Activated CD8-positive, alpha-beta T cell treated with anti-CD3 and anti-CD28 coated beads, Interleukin-2, amount 10 ng/mL, durations not matched to agents 7 days and 5 days (primary cell): ENCODE measurements at places on chromosomes 7 and 10. TPM values are rescaled to one million over a fixed set of nuclear protein-coding genes. Genes with fewer than 3 reads are reported as not detected.
A peak's percentile ranks its signal among the peaks of the same experiment; 100 is the strongest.

- no peak for DNase-seq
- peaks cover 63% of the 10 kb centered on the region for H3K4me1 ChIP-seq
- peaks cover 30% of the 10 kb centered on the region for H3K36me3 ChIP-seq
Measured at GRCh38 chr10:5813091-5813340, 218 bp downstream of the GDI2 start.

RSPH10B2 gene
- total RNA-seq = 0.63 TPM

DNA sequence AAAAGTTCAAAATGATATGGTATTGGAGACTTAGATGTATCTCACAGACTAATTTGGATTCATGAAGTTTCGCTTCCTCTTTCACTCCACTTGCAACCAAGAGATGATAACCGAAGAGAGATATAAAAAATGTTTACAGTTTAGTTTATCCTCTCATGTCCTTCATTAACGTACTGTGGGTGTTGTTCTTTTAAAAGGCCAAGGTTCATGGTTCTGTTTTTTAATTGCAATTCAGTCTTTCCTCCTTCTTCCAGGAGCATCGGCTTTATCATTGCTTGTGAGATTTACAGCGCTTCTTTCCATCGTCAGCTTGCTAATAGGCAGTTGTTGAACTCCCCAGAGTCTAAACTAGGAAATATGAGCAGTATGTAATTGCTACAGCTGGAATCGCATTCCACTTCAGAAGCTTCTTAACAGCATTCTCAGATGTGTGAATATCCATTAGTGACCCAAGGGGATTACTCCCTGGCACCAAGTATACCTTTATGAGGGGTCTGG is 75.9 kb upstream of the HGF start:
- no peak overlapping the region for H3K4me3 ChIP-seq
- no peak for DNase-seq
- no peaks in the 10 kb centered on the region for H3K27me3 ChIP-seq
- no peaks in the 10 kb centered on the region for H3K36me3 ChIP-seq
- H3K27ac ChIP-seq = no peak overlapping the region

GRCh38 chr10:128398999-128399398 is 272.8 kb upstream of the MKI67 start:
- no peaks in the 10 kb centered on the region for H3K36me3 ChIP-seq
- no peak overlapping the region for H3K27ac ChIP-seq
- H3K4me3 ChIP-seq = no peak overlapping the region
- H3K27me3 ChIP-seq = no peaks in the 10 kb centered on the region
- DNase-seq = no peak

HOXA10 gene
- not detected for total RNA-seq

HABP2 gene
- total RNA-seq = not detected

GRCh38 chr7:127717502-127718339 is 65.7 kb downstream of the SND1 start:
- H3K27ac ChIP-seq = no peak overlapping the region
- no peaks in the 10 kb centered on the region for H3K27me3 ChIP-seq
- peaks cover 12% of the 10 kb centered on the region for H3K4me1 ChIP-seq
- H3K36me3 ChIP-seq = peaks cover 56% of the 10 kb centered on the region

- no peaks in the 10 kb centered on the region for H3K4me1 ChIP-seq
- no peak overlapping the region for H3K4me3 ChIP-seq
Measured at GRCh38 chr7:151896086-151896485, 19.2 kb upstream of the PRKAG2 start.

DNA sequence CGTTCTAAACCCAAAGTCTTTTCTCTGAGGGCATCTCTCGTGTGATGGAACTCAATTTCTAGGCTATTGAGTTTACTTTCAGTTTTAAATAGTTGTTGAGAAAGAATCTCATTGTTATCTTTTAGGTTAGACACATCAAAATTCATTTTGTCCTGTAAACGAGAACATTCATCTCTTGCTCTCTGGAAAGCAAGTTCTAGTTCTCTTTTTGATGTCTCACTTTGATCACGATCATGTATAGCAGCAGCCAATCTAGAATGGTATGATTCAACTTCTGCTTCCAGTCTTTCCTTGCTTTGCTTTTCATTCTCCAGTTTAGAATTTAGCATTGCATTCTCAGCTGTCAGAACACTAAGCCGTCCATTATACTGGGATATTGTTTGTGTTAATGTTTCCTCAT is 65.1 kb downstream of the ANKRD26 start:
- no peak for DNase-seq
- H3K27me3 ChIP-seq = no peaks in the 10 kb centered on the region
- peaks cover 13% of the 10 kb centered on the region for H3K4me1 ChIP-seq
- no peak overlapping the region for H3K27ac ChIP-seq
- peak overlapping the region; percentile 9 for H3K4me3 ChIP-seq
- H3K36me3 ChIP-seq = peaks cover 17% of the 10 kb centered on the region

GRCh38 chr10:4131407-4132215 is 346.6 kb upstream of the KLF6 start:
- H3K4me1 ChIP-seq = peaks cover 39% of the 10 kb centered on the region
- no peaks in the 10 kb centered on the region for H3K27me3 ChIP-seq
- H3K4me3 ChIP-seq = no peak overlapping the region
- H3K36me3 ChIP-seq = peaks cover 41% of the 10 kb centered on the region

SFTPA2 gene
- total RNA-seq = not detected

DNA sequence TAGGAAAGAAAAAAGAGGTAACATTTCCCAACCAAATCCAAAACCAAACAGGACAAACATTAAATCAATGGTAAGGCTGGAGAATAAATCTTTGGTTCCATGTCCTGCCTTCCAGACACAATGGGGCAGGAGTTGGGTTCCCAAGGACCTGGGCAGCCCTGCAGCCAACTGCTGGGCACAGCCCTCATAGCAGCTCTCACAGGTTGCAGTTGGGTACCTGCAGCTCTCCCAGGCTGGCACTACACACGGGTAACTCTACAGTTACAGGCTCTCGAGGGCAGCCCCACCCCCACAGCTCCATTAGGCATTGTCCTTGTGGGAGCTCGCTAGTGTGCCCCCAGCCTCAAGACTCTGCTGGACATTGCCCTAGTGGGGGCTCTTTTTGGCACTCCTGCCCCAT is 7.5 kb downstream of the GRB10 start:
- H3K27me3 ChIP-seq = peaks cover 8% of the 10 kb centered on the region
- no peak overlapping the region for H3K4me3 ChIP-seq
- no peak overlapping the region for H3K27ac ChIP-seq
- H3K4me1 ChIP-seq = no peaks in the 10 kb centered on the region

GRCh38 chr10:13993673-13994089 is 337.0 kb downstream of the FRMD4A start:
- H3K4me1 ChIP-seq = peaks cover 7% of the 10 kb centered on the region
- DNase-seq = no peak
- no peak overlapping the region for H3K4me3 ChIP-seq

DNA sequence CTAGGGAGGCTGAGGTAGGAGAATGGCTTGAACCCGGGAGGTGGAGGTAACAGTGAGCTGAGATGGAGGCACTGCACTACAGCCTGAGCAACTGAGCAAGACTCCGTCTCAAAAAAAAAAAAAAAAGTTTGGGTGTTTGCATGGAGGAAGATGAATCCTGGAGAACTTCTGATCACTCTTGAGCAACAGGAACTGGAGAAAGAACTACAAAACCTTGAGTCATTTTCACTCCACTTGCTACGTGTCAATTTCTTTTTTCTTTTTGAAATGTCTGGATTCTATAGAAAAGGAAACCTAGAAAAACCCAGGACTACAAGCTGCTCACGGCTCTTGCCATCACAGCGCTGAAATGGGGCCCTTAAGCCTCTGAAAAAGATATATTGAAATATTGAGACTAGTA is 189.6 kb upstream of the NRP1 start:
- no peak overlapping the region for H3K27ac ChIP-seq
- DNase-seq = no peak
- no peak overlapping the region for H3K4me3 ChIP-seq

DNA sequence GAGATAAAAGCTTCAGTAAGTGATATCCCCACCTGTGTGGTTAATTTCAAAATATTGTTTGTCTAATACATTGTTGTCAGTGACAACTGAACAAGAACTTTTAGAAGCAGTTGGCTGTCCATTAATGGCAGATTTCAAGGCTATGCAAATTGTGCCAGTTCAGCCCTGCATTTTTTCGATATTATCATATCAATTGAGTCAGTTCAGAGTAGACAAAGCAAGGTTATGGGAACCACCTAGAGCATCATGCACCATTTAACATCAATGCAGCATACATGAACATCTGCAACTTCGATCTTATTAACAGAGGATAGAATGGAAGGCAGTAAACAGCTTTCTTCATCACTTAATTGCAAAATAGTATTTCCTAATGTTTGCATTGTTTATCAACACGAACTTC is 180.7 kb upstream of the KAT6B start:
- DNase-seq = no peak
- H3K4me1 ChIP-seq = no peaks in the 10 kb centered on the region
- no peak overlapping the region for H3K4me3 ChIP-seq
- peaks cover 21% of the 10 kb centered on the region for H3K36me3 ChIP-seq
- H3K27ac ChIP-seq = no peak overlapping the region

DNA sequence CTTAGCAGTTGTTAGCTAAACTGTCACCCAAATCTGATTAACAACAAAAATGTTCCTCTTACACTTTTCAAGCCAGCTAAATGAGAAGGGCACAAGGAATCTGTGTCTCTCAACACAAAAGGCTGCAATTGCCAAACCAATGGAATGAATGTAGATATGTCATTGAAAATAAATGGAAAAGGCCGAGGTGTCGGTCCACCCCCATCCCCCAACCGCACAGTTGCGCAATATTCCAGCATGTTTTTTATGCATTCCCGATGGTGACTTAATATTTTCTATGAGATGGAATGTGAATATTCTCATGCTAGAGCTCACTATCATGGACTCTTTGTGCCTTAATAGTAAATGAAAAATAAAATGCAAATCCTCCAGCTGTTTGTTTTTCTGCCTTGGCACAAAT is 181.6 kb upstream of the LRGUK start:
- H3K4me3 ChIP-seq = no peak overlapping the region
- H3K4me1 ChIP-seq = no peaks in the 10 kb centered on the region
- DNase-seq = no peak
- peaks cover 2% of the 10 kb centered on the region for H3K36me3 ChIP-seq
- no peak overlapping the region for H3K27ac ChIP-seq

ACTL6B gene
- total RNA-seq = not detected

MTURN gene
- total RNA-seq = 1.1 TPM

DNA sequence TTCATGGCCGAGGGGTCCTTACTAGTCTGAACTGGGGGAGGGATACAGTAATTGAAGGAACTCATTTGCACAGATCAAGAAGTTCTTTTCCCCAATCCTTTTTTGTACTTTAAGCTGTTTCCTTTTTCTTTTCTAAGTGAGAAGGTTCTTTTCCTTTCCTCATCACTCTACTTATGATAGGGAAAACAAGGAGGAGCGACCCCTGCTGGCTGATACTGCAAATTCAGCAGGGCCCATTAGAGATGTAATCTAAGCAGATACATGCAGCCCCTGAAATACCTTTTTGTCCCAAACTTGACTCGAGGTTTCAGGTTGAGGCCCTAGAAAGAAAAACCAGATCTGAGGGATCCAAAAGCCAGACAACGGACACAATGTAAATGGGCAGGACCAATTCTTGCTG is 305.5 kb downstream of the DNAJB9 start:
- H3K4me1 ChIP-seq = no peaks in the 10 kb centered on the region
- H3K4me3 ChIP-seq = no peak overlapping the region
- no peak overlapping the region for H3K27ac ChIP-seq
- no peaks in the 10 kb centered on the region for H3K27me3 ChIP-seq

DNA sequence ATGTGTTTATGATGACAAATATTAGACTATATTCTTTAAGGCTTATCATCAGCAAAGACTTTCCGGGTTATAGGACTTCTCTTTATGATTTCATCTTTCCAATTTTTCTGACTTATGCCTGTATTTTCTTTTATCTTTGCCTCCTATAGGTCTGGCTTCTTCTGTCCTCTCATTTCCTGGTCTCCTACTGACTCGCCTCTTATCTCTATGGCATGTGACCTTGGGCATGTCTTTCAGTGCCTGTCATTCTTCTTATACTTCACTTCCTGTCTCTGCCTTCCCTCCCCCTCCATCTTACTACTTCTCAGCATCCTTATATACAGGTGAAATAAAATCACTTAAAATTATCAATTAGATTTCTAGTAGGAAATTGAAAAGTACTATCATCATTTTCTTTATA is 42.2 kb downstream of the PCDH15 start:
- no peak overlapping the region for H3K4me3 ChIP-seq
- DNase-seq = no peak
- H3K27me3 ChIP-seq = no peaks in the 10 kb centered on the region
- no peak overlapping the region for H3K27ac ChIP-seq
- H3K4me1 ChIP-seq = no peaks in the 10 kb centered on the region
- H3K36me3 ChIP-seq = no peaks in the 10 kb centered on the region

DNA sequence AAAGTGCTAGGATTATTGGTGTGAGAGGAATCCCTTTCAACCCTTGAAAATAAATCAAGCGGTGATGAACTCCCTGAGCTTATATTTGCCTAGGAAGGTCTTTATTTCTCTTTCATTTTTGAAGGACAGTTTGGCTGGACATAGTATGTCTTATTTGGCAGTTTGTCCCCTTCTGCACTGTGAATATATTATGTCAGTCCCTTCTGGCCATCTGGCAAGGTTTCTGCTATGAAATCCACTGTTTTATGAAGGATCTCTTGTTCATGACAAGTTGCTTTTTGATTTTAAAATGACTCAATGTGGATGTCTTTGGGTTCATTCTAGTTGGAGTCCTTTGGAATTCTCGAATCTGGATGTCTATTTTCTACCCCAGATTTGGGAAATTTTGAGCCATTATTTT is 21.7 kb upstream of the MCM10 start:
- H3K36me3 ChIP-seq = peaks cover 65% of the 10 kb centered on the region
- H3K27ac ChIP-seq = no peak overlapping the region
- no peaks in the 10 kb centered on the region for H3K4me1 ChIP-seq
- no peak overlapping the region for H3K4me3 ChIP-seq

UTF1 gene
- not detected for total RNA-seq

- H3K36me3 ChIP-seq = no peaks in the 10 kb centered on the region
- no peak for DNase-seq
- no peaks in the 10 kb centered on the region for H3K27me3 ChIP-seq
- H3K4me1 ChIP-seq = no peaks in the 10 kb centered on the region
- no peak overlapping the region for H3K4me3 ChIP-seq
- H3K27ac ChIP-seq = no peak overlapping the region
Measured at GRCh38 chr10:19874190-19874589, 58.0 kb downstream of the PLXDC2 start.

DNA sequence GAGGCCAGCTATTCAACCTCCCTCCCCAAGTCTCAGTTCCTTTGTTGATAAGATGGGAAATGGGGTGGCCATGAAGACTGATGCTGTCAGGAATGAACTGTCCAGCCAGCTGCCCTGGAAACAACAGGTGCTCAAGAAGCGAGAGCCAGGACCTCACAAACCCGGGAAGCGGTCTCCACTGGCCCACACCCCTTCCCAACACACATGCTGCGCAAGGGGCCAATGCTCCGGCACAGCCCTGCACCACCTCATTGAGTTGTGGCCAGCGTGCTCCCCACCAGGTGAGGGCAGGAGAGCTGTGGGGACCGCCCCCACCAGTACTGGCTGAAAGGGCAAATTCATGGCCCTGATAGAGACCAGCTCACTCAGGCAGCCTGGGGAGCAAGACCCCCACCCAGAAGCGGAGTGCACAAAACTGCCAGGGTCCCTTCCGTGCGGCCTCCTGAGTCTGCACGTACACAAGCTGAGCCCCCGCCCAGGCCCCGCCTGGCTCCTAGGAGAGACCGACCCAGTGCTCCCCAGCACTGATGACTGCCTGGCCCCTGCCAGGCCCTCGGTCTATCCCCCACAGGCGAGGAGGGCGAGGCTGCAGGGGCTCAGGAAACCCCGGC is 216.6 kb downstream of the MAD1L1 start:
- H3K4me1 ChIP-seq = peaks cover 18% of the 10 kb centered on the region
- H3K4me3 ChIP-seq = no peak overlapping the region
- no peak for DNase-seq
- H3K27ac ChIP-seq = no peak overlapping the region
- no peaks in the 10 kb centered on the region for H3K27me3 ChIP-seq
- no peaks in the 10 kb centered on the region for H3K36me3 ChIP-seq

DRGX gene
- not detected for total RNA-seq

LIPK gene
- total RNA-seq = not detected
